ENCODE measurements at places on chromosomes 1 and 21. TPM values are rescaled to one million over a fixed set of nuclear protein-coding genes. Genes with fewer than 3 reads are reported as not detected.

GRCh38 chr21:41774467-41775148 is 7.8 kb upstream of the RIPK4 start:
- peaks cover 89% of the 10 kb centered on the region for H3K27me3 ChIP-seq
- H3K27ac ChIP-seq: no peak overlapping the region
- no peak for DNase-seq

DNA sequence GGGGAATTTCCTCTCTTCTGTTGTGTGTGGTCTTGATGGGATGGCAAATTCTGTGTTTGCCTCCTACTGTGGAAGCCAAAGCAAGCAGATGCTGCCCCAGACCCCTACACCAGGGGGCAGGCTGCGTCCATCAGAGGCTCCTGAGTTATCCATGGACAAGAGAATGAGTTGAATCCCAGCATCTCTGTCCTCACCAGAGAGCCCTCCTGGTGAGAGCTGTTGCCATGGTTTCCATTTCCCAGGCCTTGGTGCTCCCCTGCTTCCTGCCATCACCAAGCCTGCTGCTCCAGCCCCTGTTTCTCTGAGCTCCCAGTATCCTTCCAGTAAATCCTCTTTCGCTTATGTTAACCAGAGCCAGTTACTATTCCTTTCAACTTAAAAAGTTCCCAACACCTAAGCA is 20.4 kb upstream of the GNG12 start:
- peaks cover 8% of the 10 kb centered on the region for H3K4me1 ChIP-seq
- DNase-seq: peak; percentile 59
- H3K4me3 ChIP-seq: no peak overlapping the region

GRCh38 chr21:27505516-27505915 is 538.6 kb upstream of the ADAMTS5 start:
- no peaks in the 10 kb centered on the region for H3K27me3 ChIP-seq
- DNase-seq: no peak

DNA sequence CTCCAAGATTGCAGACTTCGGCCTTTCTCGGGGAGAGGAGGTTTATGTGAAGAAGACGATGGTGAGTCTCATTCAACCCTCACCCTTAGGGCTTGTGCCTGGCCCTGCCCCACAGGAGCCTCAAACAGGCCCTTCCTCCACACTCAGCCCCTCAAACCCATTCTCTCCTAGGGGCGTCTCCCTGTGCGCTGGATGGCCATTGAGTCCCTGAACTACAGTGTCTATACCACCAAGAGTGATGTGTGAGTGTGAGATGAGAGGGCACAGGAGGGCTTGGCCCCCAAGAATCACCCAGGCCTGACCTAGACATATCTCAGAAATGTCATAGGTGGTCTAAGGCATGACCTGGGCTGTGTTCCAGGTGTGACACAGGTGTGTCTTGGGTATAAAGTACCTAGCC is 18.3 kb upstream of the MPL start:
- peaks cover 11% of the 10 kb centered on the region for H3K36me3 ChIP-seq
- DNase-seq: no peak
- no peaks in the 10 kb centered on the region for H3K27me3 ChIP-seq
- no peak overlapping the region for H3K27ac ChIP-seq
- H3K4me1 ChIP-seq: no peaks in the 10 kb centered on the region

- H3K36me3 ChIP-seq: no peaks in the 10 kb centered on the region
- peak overlapping the region; percentile 75 for H3K4me3 ChIP-seq
- DNase-seq: peak; percentile 89
- H3K4me1 ChIP-seq: peaks cover 43% of the 10 kb centered on the region
Measured at GRCh38 chr1:178037510-178038253, 56.2 kb upstream of the RASAL2 start.

DNA sequence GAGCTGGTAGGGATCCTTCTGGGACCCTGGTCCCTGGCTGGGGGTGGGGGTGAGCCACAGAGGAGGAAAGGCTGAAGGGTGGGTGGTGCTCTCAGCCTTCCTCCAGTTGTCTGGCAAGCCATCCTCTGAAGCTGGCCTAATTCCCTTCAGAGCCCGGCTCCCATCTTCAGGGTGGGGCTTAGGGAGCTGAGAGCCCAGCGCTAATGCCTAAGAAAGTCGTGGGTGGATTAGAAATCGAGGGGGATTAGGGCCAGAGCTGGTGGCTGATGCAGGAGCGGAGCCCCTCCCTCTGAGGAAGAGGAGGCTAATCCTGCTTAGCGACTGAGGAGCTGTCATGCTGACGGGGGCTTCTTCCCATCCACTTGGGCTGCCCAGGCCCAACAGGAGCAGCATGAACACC is 30.8 kb upstream of the DMBX1 start:
- no peak overlapping the region for H3K27ac ChIP-seq
- DNase-seq: no peak
- no peaks in the 10 kb centered on the region for H3K4me1 ChIP-seq
- no peak overlapping the region for H3K4me3 ChIP-seq

DNA sequence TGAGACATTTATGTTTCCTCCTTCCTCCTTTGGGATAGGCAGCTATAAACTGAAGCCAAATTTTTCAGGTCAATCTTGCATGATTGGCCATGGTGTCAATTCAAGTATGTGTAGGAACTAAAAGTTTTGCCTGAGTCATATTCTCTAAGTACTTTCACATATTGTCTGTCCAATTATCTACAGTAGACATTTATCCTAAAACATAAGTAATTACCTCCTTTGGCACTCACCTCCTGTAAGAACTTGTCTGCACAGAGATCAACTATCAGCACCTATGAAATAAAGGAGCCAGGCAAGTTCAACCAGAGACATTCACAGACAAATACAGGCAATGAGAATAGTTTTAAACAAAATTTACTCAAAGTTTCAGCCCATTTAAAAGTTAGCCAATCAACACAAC is 14.2 kb upstream of the BCAS2 start:
- H3K4me3 ChIP-seq: no peak overlapping the region
- no peaks in the 10 kb centered on the region for H3K27me3 ChIP-seq
- H3K4me1 ChIP-seq: no peaks in the 10 kb centered on the region
- H3K27ac ChIP-seq: no peak overlapping the region
- DNase-seq: no peak

- H3K36me3 ChIP-seq: no peaks in the 10 kb centered on the region
- H3K4me3 ChIP-seq: no peak overlapping the region
- H3K27ac ChIP-seq: peak overlapping the region; percentile 83
- peaks cover 31% of the 10 kb centered on the region for H3K4me1 ChIP-seq
- no peak for DNase-seq
Measured at GRCh38 chr21:34583926-34584563, 30.9 kb downstream of the RCAN1 start.

DNA sequence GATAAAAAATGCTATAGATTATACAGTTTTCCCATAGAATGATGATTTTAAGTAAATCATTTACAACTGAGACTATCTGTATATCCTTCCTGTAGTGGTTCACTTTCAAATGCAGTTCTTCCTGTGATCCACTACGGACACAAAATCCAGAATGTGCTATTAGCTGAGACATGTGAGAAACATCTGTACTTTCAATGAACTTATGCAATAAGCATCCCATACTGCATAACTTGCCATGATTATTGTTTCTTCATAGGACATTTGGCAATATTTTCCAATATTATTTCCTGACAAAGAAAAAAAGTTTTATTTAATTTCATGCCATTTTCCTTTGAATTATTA is 83.5 kb upstream of the PRDX6 start:
- H3K4me3 ChIP-seq: no peak overlapping the region
- DNase-seq: no peak
- no peaks in the 10 kb centered on the region for H3K36me3 ChIP-seq
- no peak overlapping the region for H3K27ac ChIP-seq
- no peaks in the 10 kb centered on the region for H3K27me3 ChIP-seq
- H3K4me1 ChIP-seq: peaks cover 10% of the 10 kb centered on the region

GRCh38 chr1:221774054-221774842 is 32.4 kb upstream of the DUSP10 start:
- no peak overlapping the region for H3K27ac ChIP-seq
- H3K27me3 ChIP-seq: no peaks in the 10 kb centered on the region
- H3K4me1 ChIP-seq: no peaks in the 10 kb centered on the region
- H3K4me3 ChIP-seq: no peak overlapping the region
- no peak for DNase-seq
- no peaks in the 10 kb centered on the region for H3K36me3 ChIP-seq

- H3K4me1 ChIP-seq: no peaks in the 10 kb centered on the region
- DNase-seq: no peak
- H3K27me3 ChIP-seq: no peaks in the 10 kb centered on the region
- H3K36me3 ChIP-seq: no peaks in the 10 kb centered on the region
- peak overlapping the region; percentile 31 for H3K4me3 ChIP-seq
Measured at GRCh38 chr1:173406783-173407230, 70.3 kb upstream of the PRDX6 start.

GRCh38 chr1:78676347-78676982 is 26.8 kb downstream of the IFI44 start:
- no peak overlapping the region for H3K27ac ChIP-seq
- no peaks in the 10 kb centered on the region for H3K27me3 ChIP-seq
- peak; percentile 64 for DNase-seq
- H3K36me3 ChIP-seq: no peaks in the 10 kb centered on the region
- no peak overlapping the region for H3K4me3 ChIP-seq

DNA sequence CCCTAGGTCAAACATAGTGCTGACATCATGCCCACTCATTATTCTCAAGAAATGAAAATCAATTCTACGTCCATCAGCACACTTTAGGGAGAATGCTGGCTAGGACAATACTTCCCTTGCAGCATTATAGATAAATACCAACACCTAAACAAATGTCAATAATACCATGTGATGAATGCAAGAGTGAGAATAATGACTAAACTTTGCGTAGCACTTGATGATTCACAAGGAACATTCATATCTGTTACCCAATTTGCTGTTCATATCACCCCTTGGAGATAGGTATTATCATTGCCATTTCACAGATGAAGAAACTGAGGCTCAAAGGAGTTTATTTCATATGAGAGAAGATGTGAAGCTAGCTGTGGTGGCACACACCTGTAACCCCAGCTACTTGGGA is 24.8 kb upstream of the EPS15 start:
- DNase-seq: no peak
- H3K27me3 ChIP-seq: no peaks in the 10 kb centered on the region
- no peak overlapping the region for H3K27ac ChIP-seq
- H3K4me1 ChIP-seq: no peaks in the 10 kb centered on the region
- H3K4me3 ChIP-seq: no peak overlapping the region

DNA sequence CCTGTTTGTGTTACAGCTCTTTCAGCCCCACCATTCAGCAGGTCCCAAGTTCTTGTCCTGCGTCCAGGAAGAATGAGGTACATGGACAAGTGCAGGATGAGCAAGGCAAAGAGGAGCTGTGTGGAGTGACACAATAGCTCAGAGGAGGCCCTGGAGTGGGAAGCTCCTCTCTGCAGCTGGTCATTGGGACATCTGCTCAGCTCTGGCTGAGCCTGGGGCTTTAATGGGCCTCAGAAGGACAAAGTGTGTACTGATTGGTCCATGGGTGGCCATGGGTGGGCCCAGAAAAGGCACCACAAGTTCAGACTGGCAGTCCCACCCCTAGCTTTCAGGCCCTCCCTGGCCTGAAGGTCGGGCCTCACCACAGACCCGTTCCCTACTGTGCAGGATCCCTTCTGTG is 14.7 kb upstream of the HYI start:
- no peaks in the 10 kb centered on the region for H3K4me1 ChIP-seq
- H3K4me3 ChIP-seq: no peak overlapping the region
- no peak for DNase-seq
- H3K27ac ChIP-seq: no peak overlapping the region
- no peaks in the 10 kb centered on the region for H3K36me3 ChIP-seq
- no peaks in the 10 kb centered on the region for H3K27me3 ChIP-seq

DNA sequence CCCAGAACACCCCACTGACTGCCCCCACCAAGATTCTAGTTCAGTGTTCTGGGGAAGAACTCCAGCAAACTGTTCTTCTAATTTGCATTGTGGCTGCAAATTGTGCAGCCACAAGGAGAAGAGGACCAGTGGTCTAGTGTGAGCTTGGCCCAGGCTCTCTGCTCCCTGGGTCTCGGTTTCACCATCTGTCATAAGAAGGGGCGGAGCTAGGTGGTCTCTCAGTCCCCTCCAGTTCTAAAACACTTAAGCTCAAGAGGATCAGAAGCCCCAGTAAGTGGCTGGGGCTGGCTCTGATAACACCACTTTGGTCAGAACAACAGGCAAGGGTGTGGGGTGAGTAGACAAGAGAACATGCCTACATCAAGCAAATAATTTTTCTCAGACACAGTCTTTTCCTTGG is 99.9 kb downstream of the BEND5 start:
- no peak overlapping the region for H3K27ac ChIP-seq
- H3K4me1 ChIP-seq: no peaks in the 10 kb centered on the region
- H3K27me3 ChIP-seq: peaks cover 29% of the 10 kb centered on the region
- no peaks in the 10 kb centered on the region for H3K36me3 ChIP-seq
- DNase-seq: no peak

Gene LDLRAD1
- not detected for total RNA-seq

Gene SYPL2
- total RNA-seq: 35.7 TPM

Gene BLZF1
- 27.1 TPM for total RNA-seq

Gene CD101
- total RNA-seq: 0.45 TPM

Measured in heart right ventricle (tissue), 16 donors.